Stimulated activated CD4-positive, alpha-beta T cell treated with anti-CD3 and anti-CD28 coated beads, Interleukin-1b, Interleukin-23, amount 100 ng/mL, for 1 hour (primary cell): ENCODE measurements at places on chromosomes 5 and 9.

DNA sequence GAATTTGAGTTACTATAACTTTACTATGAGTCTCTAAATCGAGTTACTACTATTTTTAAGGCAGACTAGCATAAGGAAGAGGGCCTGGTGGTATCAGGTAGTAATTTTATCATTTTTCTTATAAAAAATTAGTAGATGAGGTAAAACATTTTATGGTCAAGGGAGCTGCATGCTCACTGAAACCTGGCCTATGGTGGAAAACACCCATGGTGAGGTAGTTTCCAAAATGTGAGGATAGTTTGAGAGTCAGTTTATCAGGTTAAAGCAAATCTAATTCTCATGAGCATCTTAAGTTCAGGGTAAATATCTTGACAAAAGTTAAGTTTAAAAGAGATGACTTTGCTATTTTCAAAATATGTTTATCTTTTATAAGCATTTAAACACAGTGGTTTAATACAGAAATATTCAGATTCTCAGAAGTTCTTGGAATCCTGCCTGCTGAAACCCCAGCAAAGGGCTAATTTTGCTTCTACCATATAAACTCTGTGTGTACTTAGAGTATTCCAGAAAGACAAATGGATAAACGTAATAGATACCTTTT, 10.0 kb downstream of the DDX4 start:
- DNase-seq, result no peak

DNA sequence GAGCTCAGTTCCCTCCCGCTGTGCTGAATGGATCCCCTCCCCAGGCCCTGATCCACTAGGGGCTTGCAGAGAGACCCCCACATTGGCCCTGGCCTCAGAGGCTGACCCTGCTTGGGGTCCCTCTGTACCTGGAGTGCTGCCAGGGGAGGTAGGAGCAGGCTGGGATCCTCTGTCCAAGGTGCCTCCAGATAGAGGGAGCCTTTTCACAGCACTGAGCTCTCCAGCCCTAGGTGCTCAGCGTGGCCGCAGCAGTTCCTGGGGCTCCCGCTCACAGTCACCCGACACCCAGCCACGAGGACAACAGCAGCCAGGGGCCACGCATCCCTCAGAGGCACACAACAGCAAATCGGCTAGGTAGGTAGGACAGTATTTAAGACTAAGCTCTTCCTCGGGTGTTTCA, 62.2 kb upstream of the IRX2 start:
- no peak for DNase-seq

DNA sequence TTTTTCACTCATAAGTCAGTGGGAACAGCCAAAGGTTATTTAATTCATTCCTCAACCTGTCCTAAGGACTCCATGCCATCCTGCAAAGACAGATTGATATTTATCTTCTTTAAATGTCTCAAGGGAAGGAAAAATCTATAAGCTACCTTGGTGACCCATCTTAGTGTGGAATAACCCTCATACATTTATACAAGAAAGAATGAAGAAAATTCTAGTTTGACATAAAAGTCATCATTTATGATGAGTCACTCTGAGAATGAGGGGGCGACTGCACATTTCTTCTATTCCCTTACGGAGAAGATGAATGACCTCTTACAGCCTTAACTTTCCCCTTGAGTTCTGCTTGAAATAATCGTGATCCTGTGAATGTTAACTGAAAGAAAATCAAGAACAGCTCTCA, 26.8 kb upstream of the NUDT12 start:
- no peak for DNase-seq

- DNase-seq, result no peak
Observed at GRCh38 chr9:116520218-116520617, 166.9 kb upstream of the TRIM32 start.

GRCh38 chr5:159805021-159805420, 111.3 kb upstream of the ADRA1B start:
- DNase-seq, result no peak

DNA sequence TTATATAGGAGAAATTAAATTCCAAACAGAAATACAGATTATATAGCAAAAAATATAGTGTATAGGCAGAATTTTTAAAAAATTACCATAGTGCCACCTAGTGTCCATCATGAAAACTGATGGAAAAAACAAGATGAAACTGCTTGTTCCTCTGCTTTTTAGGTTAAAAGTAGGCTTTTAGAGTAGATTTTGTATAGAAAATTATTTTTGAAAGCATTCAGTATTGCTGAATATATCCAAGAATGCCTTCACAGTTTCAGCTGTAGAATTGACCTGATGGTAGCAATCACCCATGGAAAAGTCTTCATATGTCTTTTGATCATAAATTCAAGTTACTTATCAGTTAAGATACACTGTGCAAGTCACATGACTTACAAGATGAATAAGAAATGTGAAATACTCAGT, 19.7 kb downstream of the RIOK2 start:
- DNase-seq, result no peak

- no peak for DNase-seq
Observed at GRCh38 chr9:99505936-99506335, 283.9 kb downstream of the SEC61B start.

DNA sequence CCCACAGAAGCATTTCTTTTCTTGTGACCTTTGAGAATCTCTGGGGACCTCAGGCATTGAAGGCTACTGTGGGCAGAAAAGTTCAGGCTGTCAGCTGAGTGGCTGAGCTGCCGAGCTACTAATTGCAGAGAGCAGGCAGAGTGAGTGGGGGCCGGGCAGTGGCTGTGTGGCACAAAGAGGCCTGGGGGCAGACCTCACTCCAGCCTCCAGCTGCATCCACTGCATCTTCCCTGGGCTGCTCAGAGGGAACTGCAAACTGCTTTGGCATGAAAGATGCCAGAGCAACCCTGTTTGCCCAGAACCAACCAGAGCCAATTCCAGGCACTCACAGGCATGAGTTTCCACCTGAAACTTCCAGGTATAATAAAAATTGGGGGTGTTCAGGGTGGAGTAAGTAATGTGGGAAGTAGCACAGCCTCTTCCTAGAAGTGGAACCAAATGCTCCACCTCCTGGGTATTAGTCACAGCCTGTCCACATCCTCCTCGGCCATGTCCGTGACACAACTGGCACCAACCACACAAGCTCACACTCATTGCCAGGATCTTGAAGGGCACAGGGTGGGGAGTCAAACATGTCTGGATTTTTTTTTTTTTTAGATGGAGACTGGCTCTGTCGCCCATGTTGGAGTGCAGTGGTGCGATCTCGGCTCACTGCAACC, 548.9 kb downstream of the BNC2 start:
- DNase-seq, result no peak

DNA sequence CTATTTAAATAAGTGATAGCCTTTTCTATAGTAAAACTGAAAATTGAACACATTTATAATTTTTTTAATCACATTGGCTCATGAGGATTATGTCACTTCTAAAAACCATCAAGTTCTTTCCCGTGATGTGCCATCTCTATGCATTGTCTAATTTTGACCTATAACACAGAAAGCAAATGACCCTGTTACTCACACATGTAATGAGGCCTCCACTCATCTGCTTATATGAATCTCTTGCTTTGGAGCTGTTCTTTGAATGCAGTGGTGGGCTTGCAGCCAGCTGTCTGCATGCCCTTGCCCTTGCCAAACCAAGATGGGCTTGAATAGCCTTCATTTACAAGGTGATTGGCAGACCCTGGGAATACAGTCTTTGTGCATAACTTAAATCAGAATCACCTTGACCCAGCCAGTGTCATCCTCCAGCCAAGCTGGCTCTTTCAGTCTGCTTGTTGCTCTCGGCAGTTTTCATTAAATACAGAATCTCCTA, 163.2 kb downstream of the TRIO start:
- no peak for DNase-seq

- no peak for DNase-seq
Observed at GRCh38 chr5:112586596-112587062, 151.1 kb upstream of the APC start.

DNA sequence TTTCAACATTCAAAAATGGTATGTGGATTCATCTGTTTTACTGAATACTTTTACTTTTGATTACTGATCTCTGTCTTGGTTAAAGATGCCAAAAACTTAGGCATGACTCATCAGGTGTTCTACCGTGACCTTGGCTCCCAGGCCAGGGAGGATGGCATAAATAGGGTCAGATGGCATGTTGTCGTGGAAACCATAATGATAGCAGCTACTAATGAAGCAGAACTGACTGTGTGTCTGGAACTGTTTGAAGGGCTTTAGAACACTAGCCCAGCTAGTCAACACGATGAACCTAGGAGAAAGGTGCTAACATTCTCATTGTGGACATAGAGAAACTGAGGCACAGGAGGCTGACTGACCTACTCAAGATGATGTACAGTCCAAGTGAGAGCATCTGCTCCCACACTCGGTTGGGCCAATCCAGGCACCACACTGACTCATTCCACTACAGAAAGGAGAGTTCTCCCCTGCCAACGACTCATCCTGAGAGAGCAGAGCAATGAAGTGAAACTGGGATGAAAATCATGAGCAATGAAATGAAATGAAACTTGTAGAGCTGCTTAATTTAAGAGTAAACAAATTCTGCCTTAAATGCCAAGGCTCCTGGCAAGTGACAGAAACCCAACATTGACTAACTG, 116.0 kb downstream of the TENT4A start:
- DNase-seq, result no peak

- no peak for DNase-seq
Observed at GRCh38 chr9:130672933-130673615, 8.7 kb downstream of the PRDM12 start.
